ENCODE measurements at places on chromosomes 5 and 9. TPM values are rescaled to one million over a fixed set of nuclear protein-coding genes. Genes with fewer than 3 reads are reported as not detected.

The POLR3G gene
- 4.7 TPM for polyA plus RNA-seq

The BNC2 gene
- 46.8 TPM for polyA plus RNA-seq

The NAIP gene
- 1.3 TPM for polyA plus RNA-seq

The SLC6A19 gene
- polyA plus RNA-seq, result not detected

The COL15A1 gene
- 3.2 TPM for polyA plus RNA-seq

The B4GALT7 gene
- polyA plus RNA-seq, result 18.3 TPM

The PLAC8L1 gene
- polyA plus RNA-seq, result 0.15 TPM

The ITK gene
- not detected for polyA plus RNA-seq

The SLC4A9 gene
- polyA plus RNA-seq, result not detected

The CCNJL gene
- 4.4 TPM for polyA plus RNA-seq

DNA sequence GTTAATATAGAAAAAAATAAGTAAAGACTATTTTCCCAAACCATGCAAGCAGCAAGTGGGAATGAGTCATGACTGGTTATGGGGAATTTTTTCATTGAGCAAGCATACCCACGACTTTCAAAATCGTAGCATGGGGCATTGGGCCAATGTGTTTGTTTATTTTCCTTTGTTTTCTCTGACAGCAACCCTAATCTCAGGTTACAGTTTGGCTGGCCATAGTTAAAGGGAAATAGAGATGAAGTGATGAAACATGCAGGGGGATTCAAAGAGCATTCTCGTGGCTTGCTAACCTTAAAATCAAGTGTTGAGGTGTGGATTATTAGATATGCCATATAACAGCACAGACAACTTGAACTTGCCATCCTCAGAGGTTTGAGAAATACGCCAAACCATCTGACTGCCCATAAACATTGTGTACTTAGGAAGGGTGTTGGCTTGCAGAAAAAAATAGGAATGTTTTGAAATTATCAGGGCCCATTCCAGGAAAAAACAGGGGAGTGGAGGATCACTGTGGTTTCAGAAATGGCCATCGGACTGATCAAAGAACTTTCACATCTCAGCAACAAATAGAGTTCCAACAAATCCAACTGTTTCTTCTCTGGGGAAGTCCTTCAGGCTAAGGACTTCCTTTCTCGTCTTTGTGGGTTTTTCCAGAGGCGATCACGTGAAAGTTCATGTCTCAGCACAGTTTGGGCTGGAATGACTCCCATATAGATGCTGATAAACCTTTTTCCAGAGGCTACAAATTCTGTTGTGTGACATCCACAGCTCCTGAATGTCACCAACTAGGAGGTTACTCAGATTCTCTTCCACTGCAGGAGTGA lies 259.1 kb downstream of the SYK start:
- peak; percentile 97 for DNase-seq

GRCh38 chr9:99411479-99412115 lies 189.5 kb downstream of the SEC61B start:
- no peak for DNase-seq

GRCh38 chr9:69476797-69477196 lies 151.8 kb downstream of the ENTREP1 start:
- DNase-seq, result no peak

GRCh38 chr9:123637945-123638634 lies 282.1 kb downstream of the CRB2 start:
- DNase-seq, result no peak

DNA sequence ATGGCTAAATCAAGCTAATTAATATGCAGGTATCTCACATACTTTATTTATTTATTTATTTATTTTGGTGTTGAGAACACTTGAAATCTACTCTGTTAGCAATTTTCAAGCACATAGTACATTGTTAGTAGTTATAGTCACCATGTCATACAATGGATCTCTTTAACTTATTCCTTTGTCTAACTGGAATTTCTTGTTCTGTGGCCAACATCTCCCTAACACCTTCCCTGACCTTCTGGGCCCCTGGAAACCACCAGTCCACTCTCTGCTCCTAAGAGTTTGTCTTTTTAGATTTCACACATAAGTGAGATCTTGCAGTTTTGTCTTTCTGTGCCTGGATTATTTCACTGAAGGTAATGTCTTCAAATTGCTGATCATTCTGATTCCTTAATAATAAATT lies 229.1 kb downstream of the SEMA5A start:
- no peak for DNase-seq

DNA sequence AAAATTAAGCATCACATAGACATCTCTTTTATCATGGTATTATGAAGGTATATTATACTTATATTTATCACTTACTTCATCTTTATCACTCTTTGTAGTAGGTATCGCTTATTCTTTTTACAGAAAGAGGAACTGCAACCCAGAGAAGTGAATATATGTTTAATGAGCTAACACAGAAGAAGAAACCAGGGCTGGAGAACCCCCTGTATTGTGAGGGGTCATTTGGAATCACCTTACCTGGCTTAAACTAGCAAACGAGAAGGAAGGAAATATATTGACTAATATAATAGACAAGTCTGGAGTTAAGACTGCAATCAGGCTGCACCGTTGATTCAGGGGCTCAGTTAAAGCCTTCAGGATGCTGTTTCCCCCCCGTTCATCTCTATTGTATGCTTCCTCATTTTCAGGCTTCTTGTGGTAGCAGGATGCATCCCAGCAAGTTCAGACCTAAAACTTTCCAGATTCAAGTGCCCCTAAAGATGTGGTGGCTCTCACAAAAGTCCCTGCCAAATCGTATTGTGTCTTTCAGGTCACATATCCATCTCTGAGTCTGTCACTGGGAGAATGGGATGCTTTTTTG lies 146.4 kb downstream of the GCNT1 start:
- DNase-seq, result no peak

GRCh38 chr9:95363051-95363841 lies 45.7 kb upstream of the FANCC start:
- peak; percentile 30 for DNase-seq

DNA sequence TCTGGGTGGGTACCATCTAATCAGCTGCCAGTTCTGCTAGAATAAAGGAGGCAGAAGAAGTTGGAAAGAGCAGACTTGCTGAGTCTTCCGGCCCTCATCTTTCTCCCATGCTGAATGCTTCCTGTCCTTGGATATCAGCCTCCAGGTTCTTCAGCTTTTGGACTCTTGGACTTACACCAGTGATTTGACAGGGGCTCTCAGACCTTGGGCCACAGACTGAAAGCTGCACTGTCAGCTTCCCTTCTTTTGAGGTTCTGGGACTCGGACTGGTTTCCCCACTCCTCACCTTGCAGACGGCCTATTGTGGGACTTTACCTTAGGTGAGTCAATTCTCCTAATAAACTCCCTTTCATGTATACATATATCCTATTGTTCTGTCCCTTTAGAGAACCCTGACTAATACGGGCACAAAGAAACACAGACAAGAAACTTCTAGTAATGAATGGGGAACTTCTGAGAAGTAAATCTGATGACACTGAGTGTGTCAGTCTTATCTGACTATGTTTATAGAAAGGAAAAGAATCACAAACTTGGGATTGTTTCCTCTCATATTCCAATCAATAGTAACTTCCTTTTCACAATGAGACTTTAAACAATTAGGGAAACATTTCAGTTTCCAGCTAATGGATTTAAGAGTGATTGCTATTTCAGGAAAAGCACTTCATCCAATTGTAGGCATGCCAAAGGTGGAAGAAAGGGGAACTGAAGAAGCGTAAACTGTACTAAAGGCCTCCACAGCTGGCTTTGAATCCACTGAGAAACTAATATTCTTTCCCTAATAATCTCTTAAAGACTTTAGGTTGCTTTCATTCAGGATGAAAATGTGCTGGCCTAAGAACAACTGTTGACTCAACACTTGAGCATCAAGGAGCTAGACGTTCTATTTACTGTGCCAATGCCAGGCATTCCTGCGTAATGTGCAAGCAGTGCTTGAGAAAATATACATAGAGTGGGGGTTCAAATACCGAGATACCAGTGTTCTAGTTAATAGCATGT lies 127.9 kb upstream of the PTGER4 start:
- DNase-seq, result peak; percentile 96

DNA sequence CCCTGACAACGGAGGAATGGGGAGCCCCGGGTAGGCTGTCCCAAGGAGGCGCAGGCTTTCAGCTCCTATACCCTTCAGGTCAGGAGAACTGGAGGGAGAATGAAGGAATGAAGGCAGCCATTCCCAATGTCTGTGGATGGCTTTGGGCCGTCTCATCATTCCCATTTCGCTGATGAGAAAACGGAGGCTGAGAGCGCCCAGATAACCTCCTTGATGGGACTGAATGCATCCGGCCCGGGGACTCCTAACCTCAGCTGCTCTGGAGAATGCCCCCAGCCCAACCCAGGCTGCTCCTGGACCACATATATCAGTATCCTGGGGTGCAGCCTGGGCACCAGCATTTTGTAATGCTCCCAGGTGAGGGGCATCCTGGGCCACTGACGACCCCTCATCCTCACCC lies 52.6 kb upstream of the RNU6ATAC start:
- DNase-seq, result no peak

DNA sequence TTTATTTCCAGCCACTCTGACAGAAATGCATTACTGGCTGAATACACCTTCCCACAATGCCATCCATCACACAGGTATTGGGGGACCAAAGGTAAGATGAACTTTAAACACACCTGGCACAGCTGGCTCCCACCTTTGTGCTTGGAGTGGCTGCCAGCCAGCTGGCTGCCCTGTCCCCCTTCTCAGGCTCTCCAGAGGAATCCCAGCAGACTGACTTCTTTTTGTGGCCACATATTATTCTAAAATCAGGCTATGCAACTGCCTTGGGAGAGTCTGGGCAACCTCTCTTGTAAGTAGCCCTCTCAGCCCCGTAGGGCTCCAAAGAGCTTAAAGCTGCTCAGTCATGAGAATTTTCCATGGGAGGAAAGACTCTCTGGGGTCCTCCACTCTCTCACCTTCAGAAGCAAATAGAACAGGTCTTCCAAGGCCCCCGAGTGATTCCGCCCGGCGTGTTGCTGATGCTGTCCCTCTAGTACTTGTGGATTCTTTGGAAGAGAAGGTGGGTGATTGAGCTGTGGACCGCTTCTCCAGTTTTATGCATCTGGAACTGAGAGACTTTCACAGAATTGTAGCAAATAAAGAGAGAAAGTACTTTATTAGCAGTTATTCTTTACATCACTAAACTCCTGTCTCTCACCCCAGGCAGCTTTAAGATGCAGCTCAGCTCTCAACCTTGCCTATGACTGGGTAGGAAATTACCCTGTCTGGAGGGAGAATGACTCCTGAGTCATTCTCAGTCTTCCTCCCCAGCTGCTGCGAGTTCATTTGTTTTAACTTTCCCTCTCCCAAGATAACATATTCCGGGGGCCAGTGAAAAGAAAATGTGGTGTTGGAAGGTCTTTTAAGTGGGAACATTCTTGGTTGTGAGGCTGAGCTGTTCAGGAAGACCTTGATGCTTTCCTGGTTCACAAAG lies 159.4 kb upstream of the PITX1 start:
- DNase-seq, result peak; percentile 55

- DNase-seq, result no peak
These were observed 81.5 kb downstream of the RGS3 start for GRCh38 chr9:113545068-113545467.

DNA sequence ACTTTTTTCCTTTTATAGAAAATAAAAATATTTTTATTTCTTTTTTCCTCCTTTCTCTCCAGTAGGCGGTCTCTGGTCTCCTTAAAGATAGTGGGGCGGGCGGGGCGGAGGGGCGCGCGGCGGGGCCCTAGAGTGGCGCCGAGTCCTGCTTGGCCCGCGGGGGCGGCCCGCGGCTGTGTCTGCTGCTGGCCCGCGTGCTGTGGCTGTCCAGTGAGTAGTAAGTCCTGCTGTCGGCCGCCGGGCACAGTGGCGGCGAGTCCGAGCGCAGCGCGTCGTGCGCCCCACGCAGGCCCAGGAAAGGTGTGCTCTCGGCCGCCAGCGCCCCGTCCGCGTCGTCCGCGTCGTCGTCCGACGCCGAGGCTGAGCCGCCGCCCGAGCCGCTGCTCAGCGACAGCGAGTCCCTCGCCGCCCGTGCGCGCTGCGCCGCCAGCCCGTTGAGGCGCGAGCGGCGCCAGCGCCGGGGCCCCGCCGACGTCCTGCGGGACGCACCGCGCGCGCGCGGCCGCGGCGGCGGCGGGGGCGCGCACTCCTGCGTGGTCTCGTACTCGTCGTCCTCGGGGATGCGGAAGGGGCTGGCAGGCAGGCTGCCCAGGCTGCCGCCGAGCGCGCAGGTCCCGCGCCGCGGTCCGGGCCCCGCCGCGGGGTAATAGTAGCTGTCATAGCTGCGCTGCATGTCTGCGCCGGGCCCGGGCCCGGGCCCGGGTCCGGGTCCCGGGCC lies 52.3 kb downstream of the PSD2 start:
- DNase-seq, result no peak
